ENCODE measurements at places on chromosomes 5 and 9.

DNA sequence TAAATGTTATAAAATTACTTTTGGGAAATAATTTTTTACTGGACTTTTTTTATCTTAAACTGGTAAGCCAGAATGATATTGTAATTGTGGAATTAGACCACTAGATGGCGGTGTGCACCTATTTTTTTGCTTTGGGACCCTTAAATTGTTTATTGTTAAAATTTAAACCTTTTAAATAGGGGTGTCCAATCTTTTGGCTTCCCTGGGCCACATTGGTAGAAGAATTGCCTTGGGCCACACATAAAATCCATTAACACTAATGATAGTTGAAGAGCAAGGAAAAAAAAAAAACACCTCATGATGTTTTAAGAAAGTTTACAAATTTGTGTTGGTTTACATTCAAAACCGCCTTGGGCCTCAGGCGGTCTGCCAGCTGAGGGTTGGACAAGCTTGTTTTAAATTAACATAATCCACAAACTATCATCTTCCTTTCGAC lies 28.4 kb upstream of the GADD45G start:
- DNase-seq, result no peak

DNA sequence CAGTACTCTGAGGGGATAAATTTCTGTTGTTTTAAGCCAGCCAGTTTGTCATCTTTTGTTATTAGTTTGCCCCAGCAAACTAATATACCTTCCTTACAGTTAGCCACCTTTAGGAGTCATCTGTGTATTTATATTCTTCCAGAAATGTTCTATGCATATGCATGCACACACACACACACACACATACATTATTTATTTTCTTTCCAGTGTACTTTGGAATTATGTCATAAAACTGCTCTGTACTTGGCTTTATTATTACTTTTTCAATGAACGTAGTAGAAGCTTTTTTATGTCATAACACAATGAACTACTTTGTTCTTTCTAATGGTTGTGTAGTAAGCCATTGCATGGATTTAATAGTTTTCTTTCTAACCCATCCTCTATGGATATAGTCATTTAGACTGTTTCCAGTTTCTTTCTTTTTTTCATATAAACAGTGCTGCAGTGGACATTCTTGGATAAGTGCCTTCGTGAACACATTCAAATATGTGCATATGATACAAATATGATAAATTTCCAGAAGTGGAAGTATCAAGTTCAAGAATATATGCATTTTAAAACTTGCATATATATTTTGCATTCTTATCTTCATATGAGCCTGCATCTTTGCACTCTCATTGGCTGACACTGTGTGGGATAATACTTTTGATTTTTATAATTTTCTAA lies 26.6 kb upstream of the DAB2 start:
- no peak for DNase-seq

- DNase-seq, result no peak
Observed at GRCh38 chr9:71781391-71781790, 13.1 kb upstream of the CEMIP2 start.

DNA sequence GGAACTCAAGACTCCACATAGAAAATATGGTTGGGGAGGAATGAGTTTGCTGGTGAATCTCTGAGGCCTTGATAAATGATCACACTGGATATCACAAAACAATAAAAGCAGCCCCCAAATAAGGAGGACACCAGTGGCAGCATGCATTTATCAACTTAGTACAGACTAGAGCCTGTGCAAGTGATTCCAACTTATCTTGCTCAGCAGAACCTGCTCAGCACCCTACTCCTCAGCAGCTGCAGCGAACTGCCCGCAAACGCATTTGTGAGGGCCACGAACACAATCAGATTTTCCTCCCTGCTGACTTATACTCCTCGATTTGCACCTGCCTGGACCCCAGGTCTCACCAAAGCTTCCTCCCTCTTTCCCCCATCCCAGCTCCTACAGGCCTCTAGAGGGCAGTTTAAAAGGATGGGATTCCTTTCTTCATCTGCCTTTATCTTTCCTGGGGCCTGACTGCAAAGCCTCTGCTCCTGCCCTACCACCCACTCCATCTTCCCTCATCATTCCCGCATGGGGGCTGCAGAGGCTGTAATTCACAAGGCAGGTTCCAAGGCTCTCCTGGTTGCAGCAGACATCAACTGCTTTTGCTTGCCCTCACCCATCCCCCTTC lies 41.2 kb downstream of the ANKS6 start:
- DNase-seq, result no peak

Measured in stimulated activated CD4-positive, alpha-beta T cell treated with anti-CD3 and anti-CD28 coated beads, Interleukin-12 subunit alpha, Interleukin-12 subunit beta, amount 100 ng/mL, for 48 hours (primary cell).